Activated CD4-positive, alpha-beta memory T cell treated with anti-CD3 and anti-CD28 coated beads, Interleukin-2, amount 10 ng/mL, durations not matched to agents 7 days and 5 days (primary cell): ENCODE measurements at places on chromosomes 4 and X. TPM values are rescaled to one million over a fixed set of nuclear protein-coding genes. Genes with fewer than 3 reads are reported as not detected.

DNA sequence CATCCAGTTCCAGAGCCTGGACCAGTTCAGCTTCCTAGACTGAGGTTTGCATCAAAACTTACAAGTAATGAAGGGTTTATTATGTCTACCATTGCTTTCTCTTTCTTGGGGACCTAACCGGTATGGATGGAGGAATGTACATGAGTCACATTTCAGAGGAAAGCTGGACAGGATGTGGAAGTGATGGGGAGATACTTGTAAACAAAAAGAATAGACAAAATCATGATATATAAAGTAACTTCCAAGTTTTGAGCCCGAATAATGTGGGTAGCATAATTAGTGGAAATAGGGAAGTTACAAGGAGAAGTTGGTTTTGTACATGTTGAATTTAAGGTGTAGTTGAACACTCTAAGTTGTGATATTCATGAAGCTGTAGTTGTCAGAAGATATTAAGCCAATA, 15.0 kb downstream of the FNIP2 start:
- no peak for DNase-seq

Gene GATA1
- not detected for total RNA-seq

- DNase-seq: no peak
Measured at GRCh38 chrX:40290517-40290916, 192.8 kb upstream of the BCOR start.

DNA sequence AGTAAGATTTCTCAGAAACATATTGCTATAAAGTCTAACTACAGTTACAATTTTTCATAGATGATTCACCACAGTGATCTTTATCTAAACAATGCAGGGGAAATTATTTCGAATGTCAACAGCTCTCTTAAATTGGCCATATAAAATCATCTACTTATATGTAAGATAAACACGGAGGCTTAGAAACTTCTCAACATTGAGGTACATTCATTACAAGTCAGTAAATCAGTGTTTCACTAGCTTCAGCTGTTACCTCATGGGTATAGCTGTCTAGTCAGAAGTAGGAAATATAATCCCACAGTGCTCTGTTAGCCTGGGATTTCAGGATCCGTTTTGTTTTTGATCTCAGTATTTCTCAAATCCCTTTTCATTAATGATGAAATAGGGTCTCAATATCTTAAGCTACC, 43.2 kb downstream of the PCDH7 start:
- no peak for DNase-seq

GRCh38 chr4:80196922-80197573, at the start of gene PRDM8:
Gene PRDM8, plus strand, starts transcription at chr4:80197503. Its CDS starts 2,578 bp downstream, at chr4:80200081.
- DNase-seq: no peak

Gene CSAG1
- total RNA-seq: not detected

DNA sequence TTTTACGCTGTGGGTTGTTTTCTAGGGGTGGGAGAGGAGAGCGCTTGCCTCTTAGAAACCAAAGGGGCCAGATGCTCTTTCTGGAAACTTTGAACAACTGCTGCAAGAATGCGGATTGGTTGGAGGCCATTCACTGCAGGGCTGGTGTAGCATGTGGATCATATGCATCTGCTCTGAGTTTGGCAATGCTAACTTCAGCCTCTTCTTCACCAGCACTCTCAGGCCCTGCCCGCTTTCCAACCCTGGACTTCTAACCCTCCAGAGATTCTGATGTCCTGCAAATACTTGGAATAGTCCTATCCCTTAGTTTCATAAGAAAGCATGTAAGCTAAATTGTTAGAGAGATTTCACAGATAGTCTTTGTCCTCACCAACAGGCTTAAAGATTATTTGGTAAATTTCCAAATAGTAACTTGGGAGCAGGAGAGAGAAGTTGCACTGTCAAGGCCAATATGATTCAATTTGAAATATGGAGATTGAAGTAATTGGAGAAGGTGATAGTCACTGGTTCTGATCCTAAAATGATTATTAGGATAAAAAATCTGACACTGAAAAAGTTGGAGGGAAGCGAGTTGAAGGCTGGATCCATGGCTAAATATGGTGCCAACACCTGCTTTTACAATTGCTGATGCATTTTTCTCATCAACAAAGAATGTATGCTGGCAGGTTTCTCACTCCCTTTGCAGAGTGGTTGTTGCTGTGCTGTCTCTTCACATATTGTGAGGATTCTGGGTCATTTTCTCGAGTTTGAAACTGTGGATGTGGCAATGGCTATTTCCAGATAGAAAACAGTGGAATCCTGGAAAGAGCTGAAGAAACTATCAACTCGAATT, 210.4 kb downstream of the PTTG2 start:
- DNase-seq: no peak

Gene NKX6-1
- total RNA-seq: not detected

- no peak for DNase-seq
Measured at GRCh38 chrX:140701480-140701879, 8.1 kb upstream of the LINC00632 start.

Gene LEF1
- 67.4 TPM for total RNA-seq

DNA sequence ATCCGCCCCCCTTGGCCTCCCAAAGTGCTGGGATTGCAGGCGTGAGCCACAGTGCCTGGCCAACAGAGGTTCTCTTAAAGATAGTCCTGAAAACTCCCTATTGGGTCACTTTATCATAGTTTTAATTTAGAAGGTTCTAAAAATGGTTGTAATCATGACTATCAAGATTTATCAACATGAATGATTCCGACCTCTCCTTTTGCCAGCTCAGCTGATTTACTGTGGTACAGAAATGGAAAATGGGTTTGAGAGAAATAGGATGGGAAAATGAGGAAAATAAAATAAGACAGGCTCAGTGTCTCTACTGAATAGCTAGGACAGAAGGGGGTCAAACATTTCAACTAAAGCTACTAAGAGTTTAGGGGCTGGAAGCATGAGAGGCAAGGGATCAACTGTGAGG, 28.2 kb upstream of the UGDH start:
- DNase-seq: no peak
